NCI-H2081 (cell line): ENCODE measurements at places on chromosomes 6 and 20.

- DNase-seq, result no peak
Observed at GRCh38 chr6:96992343-96992730, 67.8 kb downstream of the KLHL32 start.

DNA sequence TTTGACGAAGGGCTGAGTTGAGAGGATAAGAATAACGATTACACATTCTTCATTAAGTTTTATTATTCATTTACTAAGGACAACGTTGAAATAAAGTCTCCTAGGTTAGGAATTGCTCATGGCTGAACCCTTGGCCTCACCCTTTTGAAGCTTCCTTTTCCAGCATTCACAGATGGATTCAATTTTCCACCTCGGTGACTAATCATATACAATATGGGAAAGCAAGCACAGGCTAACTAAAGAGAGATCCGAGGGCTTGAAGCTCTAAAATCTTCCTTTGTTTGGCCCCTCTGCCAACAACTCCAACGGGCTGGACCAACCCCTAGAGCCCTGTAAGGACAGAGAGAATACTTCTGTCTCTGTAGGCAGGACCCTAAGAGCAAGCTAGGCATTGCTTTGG, 159.5 kb downstream of the SOD2 start:
- DNase-seq, result no peak

DNA sequence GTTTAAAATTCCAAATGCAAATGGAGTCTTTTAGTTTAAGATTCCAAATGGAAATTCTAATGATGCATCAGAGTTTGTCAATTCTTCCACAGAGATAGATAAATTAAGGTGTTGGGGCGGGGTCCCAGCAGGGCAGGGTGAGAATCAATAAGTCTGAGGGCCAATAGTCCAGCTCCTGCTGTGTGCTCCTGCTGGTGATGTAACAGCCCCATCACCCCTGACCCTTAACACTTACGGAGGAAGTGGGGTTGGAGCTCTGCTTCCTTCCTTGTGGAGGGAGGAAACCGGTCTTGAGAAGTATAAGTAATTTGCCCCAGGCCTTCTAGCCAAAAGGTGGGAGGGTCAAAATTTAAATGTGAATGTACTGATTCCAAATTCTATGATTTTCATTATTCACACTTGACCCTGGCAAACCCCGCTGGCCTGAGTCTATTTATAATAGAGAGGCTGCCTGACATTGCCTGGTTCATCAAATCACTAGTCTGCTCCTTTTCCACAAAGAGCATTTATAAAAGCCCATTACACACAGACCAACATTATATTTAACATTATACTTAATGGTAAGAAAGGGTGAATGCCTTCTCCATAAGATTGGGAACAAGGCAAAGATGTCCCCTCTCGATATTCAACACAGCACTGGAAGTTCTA, 17.2 kb downstream of the ZBTB2 start:
- DNase-seq, result no peak

DNA sequence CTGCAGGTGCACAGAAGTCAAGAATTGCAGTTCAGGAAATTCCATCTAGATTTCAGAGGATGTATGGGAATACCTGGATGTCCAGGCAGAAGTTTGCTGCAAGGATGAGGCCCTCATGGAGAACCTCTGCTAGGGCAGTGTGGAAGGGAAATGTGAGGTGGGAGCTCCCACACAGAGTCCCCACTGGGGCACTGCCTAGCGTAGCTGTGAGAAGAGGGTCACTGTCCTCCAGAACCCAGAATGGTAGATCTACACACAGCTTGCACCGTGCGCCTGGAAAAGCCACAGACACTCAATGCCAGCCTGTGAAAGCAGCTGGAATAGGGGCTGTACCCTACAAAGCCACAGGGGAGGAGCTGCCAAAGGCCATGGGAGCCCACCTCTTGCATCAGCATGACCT, 681.4 kb downstream of the EPHA7 start:
- no peak for DNase-seq

DNA sequence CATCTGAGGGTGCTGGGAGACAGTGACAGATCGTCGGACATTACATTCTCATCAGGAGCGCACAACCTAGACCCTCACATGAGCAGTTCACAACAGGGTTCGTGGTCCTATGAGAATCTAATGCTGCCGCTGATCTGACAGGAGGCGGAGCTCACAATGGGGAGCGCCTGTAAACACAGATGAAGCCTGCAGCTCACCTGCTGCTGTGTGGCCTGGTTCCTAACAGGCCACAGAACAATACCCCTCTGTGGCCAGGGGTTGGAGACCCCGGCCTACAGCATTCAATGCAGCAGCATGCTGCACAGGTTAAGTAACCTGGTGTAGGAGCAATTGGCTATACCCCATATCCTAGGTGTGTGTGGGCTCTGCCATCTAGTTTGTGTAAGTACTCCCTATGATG, 19.5 kb downstream of the ANKRD60 start:
- no peak for DNase-seq

DNA sequence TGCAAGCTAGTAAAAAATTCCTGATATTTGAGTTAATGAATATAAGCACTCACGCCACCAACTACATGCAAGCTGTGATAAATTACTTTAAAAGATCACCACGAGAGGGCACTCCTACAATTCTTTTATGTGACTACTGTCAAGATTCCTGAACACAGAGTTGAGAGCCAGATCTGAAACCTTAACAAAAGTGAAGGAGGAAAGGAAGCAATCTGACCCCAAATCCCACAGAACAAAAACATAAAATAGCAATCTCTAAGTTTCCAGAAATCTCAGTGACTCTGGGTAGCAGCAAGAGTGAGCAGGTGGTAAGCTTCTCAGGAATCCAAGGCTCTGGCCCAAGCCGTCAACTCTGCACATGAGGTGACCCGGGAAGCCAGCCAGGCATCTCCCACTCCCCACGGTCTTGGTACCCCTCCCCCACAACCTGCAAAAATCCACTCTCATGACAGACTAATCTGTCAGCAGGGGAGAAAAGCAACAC, 55.1 kb downstream of the STAU1 start:
- peak; percentile 34 for DNase-seq

DNA sequence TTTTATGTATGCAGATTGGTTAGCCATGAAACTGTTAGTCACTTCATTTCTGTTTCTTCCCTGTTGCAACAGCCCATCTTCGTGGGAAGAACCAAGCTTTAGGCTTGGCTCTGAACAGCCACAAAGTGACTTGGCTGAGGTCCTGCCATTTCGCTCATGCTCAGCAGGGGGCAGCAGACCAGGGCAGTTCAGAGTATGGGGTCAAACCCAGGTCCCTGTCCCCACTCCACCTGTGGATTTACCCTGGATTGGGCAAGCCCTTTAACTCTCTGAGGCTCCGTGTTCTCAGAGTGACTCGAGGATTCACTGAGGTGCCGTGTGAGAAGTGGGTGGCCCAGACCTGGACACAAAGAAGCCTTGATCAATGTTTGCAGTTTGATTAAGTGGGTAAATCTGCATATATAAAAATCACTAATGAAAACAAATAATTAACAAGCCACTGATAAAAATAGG, 19.8 kb upstream of the MAP1LC3A start:
- DNase-seq, result no peak

DNA sequence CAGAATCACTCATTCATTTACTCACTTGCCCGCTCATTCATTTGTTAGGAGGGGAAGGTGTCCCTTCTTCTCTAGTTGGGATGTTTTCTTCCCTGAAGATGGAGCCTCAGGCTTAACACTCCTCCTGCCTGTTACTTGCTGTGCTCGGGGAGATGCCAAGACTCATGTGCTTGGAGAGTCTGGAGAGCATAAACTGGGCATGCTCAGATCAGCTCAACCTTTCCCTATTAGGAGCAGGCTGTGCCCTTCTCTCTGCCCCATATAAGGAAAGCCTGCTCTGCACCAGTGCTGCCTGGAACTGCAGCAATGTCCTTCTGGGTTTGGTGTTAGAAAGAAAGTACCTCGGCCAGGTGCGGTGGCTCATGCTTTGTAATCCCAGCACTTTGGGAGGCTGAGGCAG, 18.0 kb upstream of the UBE2V1 start:
- no peak for DNase-seq

GRCh38 chr6:13397359-13398068, 69.2 kb upstream of the TBC1D7 start:
- no peak for DNase-seq

- DNase-seq, result no peak
Observed at GRCh38 chr6:135204951-135205350, 23.8 kb downstream of the MYB start.

- no peak for DNase-seq
Observed at GRCh38 chr20:59269411-59270025, 30.9 kb upstream of the EDN3 start.

- DNase-seq, result no peak
Observed at GRCh38 chr6:131377112-131377705, 195.8 kb upstream of the ARG1 start.

- DNase-seq, result no peak
Observed at GRCh38 chr6:105628156-105628860, 225.4 kb upstream of the PREP start.

GRCh38 chr6:41193171-41193734, 7.7 kb downstream of the TREML2 start:
- DNase-seq, result no peak

- no peak for DNase-seq
Observed at GRCh38 chr20:46206992-46207549, 89.0 kb downstream of the CD40 start.

DNA sequence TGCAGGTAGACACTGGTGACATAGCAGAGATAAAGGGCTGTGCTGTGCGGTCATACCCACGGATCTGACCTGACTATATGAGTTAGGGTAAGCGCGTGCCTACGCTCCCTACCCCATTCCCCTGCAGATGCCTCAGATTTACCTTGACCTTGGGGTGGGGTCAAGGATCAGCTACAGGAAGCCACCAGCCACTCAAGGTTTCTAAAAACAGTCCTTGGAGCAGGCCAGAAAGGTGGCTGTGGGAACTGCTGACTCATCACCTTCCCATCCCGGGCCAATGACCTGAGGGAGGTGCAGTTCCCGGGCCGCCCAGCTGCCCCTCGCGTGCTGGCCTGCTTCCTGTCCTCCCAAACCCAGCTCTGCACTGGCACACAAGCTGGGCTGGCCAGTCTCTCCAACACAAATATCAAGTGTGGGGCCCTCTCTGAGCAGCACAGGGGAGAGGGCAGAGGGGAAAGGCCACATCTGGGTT, 23.0 kb downstream of the KCNK5 start:
- DNase-seq, result no peak

- DNase-seq, result no peak
Observed at GRCh38 chr20:63372971-63373885, 12.1 kb upstream of the CHRNA4 start.

GRCh38 chr6:149354009-149354408, 36.5 kb downstream of the TAB2 start:
- peak; percentile 72 for DNase-seq

DNA sequence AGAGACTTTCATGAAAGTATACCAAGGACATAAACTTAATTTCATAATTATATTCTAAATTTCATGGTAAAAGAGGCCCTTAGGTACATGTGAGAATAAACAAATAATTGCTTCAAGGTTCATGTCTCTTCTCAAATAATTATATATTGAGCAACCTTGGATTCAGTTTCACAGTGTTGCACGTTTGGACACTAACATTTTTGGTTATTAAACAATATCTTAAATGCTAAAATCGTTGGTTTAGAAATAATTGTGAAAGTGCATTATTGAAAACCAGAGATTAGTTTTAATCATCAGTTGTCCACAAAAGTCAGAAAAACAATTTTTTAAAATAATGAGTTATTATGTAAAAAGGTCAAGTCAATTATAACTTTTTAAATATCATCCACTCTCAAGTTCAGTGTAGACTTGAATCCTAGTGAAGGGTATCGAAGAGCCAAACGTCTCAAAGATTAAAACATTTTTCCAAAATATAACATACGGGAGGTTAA, 227.1 kb upstream of the DEFB112 start:
- DNase-seq, result no peak

DNA sequence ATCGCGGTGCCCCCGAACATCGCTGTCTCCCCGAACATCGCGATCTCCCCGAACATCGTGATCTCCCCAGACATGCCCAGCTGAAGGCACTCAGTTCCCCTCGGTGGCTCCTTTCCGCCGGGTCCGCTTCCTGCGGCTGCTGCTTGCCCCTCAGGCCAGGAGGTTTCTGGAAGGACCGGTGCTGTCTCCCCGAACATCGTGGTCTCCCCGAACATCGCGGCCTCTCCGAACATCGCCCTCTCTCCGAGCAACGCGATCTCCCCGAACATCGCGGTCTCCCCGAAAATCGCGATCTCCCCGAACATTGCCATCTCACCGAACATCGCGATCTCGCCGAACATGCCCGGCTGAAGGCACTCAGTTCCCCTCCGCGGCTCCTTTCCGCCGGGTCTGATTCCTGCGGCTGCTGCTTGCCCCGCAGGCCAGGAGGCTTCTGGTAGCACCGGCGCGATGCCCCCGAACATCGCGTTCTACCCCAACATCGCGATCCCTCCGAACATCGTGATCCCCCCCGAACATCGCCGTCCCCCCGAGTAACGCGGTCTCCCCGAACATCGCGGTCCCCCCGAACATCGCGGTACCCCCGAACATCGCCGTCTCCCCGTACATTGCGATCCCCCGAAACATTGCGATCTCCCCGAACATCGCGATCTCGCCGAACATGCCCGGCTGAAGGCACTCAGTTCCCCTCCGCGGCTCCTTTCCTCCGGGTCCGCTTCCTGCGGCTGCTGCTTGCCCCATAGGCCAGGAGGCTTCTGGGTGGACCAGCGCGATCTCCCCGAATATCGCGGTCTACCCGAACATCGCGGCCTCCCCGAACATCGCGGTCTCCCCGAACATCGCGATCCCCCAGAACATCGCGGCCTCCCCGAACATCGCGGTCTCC, 808 bp downstream of the ULBP1 start:
- no peak for DNase-seq

- no peak for DNase-seq
Observed at GRCh38 chr20:760751-761417, 7.4 kb downstream of the SLC52A3 start.

DNA sequence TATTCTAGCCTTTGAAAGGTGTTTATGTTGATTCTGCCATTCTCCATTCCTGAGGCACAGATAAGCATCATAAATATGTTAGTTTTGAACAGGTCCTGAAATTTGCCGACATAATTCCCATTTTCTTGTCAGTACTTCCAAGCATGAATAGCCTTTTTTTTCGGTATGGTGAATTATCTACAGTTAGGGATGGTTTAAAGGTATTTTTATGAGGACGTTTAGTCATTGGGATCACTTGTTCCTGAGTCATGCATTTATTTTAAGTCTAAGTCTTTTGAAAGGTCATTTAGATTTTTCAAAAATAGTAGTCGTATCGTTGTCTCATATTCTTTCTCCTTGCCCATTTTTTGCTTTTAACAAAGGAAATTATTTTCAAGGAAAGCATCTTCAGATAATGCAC, 98.7 kb downstream of the PHACTR3 start:
- no peak for DNase-seq

DNA sequence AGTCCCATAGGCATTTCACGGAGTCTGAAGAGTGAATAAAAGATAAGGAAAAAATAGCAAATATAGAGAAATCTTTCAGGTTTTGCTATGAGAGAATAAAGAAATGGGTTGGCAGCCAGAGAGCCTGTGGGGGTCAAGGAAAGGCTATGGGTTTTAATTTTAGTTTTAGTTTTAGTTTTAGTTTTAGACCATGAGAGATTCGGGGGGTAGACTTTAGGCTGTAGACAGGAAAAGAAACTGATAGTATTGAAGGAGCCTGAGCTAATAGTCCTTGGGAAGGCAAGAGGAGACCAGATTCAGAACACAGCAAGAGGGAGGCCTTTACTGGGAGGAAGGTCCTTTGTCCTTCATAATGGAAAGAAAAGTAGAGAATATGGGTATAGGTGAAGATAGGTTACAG, 19.3 kb downstream of the DOP1A start:
- no peak for DNase-seq
